Hematopoietic multipotent progenitor cell treated with erythropoietin and hydrocortisone succinate and interleukin-3 and kit ligand, for 4 days (in vitro differentiated cells): ENCODE measurements at places on chromosomes 7 and 10.

DNA sequence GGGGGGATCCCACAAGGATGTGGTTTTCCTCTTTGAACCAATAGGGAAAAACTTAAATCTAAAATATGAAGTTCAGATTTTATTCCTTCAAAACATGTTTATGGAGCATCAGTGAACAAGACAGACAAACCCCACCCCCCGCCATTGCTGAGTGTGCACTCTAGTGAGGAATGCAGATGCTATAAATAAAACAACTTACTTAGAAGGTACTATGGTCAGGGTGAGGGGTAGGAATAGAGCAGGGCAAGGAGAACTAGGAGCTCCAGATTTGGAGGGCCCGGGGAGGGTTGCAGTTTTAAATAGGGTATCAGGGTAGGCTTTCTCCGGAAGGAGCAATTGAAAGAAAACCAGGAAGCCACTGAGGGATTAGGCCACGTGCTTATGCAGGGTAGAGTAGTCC is 47.9 kb downstream of the CELF2 start:
- DNase-seq = no peak

GRCh38 chr7:131131746-131132431 is 195.8 kb upstream of the MKLN1 start:
- no peak for DNase-seq

DNA sequence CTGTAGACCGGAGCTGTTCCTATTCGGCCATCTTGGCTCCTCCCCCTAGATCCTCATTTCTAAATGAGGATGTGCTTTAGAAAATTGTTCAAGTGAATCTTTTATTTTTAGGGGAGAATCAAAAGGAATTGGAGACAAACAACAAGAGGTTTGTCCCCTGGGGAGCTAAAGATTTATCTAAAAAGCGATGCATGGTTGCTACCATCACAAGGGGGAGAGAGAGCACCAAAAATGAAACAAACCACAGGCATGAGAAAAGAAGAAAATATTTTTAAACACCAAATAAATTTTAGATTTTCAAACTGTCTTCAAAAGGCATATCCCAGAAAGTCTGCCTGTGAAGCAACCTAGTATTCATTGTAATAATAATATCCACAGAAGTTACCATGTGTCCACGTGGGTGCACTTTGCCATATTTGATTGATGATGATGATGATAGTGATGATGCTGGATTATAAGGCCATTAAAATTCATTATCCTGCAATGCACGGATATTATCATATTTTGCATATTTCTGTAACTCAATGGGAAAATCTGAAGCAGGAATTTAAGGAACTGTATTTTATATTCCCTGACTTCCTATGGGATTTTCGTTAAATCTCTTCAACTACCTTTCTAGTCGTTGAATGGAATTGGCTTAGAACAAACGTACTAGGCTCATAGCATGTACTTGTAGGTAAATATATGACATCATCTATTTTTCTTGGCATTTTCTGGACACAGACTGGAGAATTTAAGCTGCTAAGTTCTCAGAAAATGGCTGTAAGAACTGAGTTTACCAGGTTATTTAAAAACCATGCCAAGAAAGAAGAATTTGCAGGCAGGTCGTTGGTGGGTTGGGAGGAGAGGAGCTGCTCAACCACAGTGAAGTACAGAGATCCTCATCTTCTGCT is 171.6 kb downstream of the WDR37 start:
- peak; percentile 34 for DNase-seq

DNA sequence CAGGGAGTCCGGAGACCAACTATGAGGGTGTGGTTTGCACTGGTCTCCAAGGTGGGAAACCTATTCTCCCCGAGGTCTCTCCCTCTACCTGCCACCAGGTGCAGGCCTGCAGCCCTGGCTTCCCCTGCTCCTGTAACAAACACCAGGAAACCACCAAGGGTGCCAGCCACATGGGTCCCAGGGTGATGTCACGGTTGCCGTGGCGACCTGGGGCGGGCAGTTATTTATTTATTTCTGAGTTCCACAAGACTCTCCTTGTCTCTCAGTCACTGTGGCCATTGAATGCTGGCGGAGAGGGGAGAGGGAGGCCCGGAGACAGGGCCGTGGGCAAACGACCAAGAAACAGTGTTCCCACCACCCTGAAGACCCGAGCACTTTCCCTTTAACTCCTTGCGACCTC is 27.0 kb downstream of the MMD2 start:
- peak; percentile 12 for DNase-seq

- no peak for DNase-seq
Measured at GRCh38 chr7:131636092-131636491, 79.7 kb upstream of the PODXL start.

- no peak for DNase-seq
Measured at GRCh38 chr7:25537662-25538375, 309.5 kb upstream of the NPVF start.

GRCh38 chr7:107234436-107234835 is 65.6 kb downstream of the HBP1 start:
- no peak for DNase-seq

DNA sequence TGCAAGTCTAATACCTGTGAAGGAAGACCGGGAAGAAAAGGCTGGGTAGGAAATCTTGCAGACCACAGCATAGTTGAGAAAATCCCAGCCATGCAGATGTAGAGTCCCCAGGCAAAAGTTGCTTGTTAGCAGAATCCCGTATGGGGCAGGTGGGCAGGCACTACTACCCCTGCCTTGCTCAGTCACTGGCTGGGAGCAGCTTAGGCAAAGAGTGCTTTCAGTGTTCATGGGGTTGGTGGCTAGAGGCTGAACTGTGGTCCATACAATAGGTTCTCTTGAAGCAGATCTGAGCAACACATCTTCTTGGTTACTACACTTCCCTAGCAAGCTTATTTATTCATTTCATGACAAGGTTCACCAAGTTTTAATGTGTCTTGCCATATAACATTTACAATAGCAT is 92.6 kb downstream of the AHCYL2 start:
- DNase-seq = no peak

DNA sequence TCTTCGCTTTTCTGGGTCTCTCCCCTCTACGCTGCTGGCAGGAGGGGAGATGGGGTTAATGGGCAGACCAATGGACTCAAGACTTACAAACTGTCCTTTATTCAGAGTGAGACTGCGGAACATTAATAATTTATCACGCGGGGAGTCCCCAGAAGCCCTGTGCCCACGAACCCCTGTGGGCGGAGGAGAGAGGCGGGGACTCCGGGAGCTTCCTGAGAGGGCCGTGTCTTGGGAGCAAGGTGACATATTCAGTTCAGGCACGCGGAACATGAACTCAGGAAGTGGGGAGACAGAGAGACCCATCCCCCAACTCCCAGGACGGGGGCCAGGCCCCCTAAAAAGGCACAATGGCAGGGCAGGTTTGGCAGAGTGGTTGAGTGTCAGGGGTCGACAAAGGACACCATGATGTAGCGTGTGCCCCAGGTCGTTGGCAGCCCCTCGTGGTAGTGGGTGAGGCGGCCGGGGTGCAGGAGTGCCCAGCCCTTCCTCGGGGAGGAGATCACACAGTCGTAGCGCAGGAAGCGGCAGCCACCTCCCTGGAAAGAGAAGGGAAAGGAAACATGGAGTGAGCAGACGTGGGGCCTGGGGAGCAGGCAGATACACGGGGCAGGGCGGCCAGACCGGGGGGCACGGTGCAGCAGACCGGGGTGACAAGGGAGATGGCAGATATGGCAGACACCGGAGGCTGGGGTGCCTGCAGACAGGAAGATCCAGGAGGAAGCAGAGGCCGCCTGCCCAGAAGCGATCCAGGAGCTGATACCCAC is 5.2 kb upstream of the MOGAT3 start:
- DNase-seq = no peak

GRCh38 chr10:86899670-86900276 is 57.6 kb downstream of the MMRN2 start:
- DNase-seq = peak; percentile 79

DNA sequence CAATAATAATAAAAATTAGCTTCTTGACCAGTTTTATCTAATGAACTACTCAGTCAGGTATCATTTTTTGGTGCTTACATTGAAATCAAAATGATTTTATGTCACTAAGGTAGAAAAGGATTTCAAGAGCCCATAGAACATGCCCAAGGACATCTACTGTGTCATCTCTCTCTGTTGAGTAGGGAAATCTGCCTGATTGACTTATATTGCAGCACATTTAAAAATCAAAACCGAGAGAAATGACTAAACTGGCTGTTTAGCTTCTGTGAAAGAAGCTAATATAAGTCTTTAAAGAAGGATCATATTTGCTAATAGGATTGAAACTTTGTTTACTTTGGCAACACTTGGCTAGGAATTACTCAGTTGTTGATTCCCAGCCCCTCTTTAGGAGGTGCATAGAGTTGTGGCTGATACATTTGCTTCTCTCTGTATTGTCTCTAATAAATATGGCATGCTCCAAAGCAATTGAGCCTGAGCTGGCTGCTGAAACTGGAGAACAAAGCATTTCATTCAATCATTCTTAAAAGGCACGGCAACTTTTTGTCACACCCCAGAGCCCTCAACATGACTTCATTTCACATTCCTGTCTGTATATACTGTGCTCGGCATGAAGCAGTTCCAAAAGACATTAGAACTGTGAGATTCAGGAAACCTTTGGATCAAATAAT is 1096.9 kb upstream of the POT1 start:
- no peak for DNase-seq

- DNase-seq = no peak
Measured at GRCh38 chr7:101929256-101929655, 111.8 kb downstream of the CUX1 start.

GRCh38 chr7:74329225-74329624 is 40.0 kb downstream of the CLIP2 start:
- DNase-seq = peak; percentile 34

GRCh38 chr7:134532180-134532953 is 5.0 kb downstream of the AKR1B10 start:
- no peak for DNase-seq

DNA sequence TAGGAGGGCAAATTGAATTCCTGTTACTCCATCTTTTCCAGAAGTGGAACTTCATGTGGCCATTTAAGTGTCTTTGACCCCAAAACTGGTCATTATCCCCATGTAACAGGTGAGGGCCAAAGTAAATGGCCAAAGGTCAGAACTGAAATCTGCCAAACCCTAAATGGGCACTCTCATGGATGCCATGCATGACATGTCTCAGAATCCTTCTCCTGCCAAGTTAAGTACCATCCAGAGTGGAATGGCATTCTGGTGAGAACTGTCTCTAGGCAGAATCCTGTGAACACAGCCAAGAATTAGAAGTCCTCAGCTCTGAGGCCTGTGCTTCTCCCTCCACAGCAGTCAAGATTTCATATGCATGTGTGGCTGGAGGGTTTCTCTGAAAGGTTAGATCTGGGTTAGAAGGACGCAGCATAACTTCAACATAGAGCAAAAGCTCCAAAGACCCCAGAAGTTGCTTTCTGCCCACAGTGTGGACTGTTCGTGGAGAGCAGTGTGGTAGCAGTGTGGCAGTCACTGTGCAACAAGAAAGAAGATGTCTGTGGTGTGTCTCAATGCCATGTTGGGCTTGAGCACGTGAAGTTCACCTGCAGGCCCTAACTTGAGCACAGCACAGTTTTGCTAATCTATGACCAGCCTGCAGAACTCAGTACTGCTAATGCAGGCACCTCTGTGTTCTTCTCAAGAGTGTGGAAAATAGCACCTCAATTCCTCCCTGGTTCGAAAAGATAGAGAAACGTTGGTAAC is 121.3 kb downstream of the ADCY1 start:
- no peak for DNase-seq

GRCh38 chr7:130940907-130941306 is 206.9 kb upstream of the KLF14 start:
- DNase-seq = no peak

DNA sequence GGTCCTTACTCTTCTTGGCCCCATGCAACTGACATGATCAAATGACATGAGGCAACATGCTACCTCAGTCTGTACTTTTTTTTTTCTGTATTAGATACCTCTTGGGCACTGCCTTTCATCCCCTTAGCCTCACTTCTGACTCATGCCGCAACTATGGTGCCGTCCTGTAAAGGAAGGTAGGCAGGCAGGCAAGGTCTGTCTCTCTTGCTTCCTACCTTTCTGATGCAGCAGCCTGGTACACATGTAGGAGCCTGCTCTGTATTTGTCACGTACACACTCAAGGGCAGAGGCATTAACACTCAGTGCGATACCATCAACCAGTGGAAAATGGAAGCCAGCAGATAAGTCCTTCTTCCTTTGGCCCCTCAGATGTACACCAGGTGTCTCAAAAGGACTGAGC is 146.7 kb downstream of the ATE1 start:
- DNase-seq = no peak

- DNase-seq = no peak
Measured at GRCh38 chr10:117519879-117520278, 22.7 kb upstream of the EMX2 start.

GRCh38 chr10:30759423-30759822 is 129.9 kb upstream of the LYZL2 start:
- no peak for DNase-seq

GRCh38 chr10:14378387-14378960 is 47.8 kb upstream of the FRMD4A start:
- peak; percentile 5 for DNase-seq

- DNase-seq = peak; percentile 60
Measured at GRCh38 chr10:62637249-62638061, 167.1 kb upstream of the ADO start.

DNA sequence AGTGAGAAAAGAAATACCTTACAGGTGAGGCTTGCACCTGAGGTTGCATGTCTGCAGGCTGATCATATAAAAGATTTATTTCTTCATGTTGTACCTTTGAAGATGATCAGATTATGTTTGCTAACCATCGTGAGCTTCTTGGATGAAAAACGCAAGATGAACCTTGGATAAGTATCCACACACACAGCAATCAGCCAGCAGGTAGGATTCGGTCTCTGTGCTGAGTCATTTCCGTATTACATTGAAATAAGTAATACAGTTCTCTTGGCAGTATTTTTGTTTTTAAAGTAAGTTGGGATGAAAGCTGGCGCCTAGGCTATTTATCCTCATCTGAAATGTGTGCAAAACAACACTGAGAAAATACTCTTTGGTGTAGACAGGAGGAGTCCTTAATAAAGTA is 109.0 kb upstream of the PRKCQ start:
- DNase-seq = no peak

DNA sequence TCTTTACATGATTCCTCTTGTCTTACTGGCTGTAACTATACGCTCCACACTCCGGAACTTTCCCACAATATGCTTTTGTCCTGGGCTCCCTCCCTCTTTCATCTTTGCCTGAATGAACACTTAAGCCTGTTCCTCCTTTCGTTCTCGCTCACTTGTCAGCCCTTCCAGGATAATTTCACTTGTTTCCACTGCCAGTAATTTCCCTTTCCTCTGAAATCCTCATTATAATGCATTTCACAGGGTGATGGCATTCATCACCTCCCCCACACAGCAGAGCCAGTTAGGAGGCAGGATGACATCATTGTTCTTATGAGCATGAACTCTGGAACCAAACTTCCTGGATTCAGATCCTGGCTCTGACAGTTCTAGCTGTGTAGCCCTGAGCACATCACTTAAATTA is 372.6 kb downstream of the GPR158 start:
- DNase-seq = no peak

GRCh38 chr7:105154084-105154483 is 140.1 kb downstream of the KMT2E start:
- DNase-seq = no peak
